ENCODE measurements at places on chromosomes 12 and 14.

DNA sequence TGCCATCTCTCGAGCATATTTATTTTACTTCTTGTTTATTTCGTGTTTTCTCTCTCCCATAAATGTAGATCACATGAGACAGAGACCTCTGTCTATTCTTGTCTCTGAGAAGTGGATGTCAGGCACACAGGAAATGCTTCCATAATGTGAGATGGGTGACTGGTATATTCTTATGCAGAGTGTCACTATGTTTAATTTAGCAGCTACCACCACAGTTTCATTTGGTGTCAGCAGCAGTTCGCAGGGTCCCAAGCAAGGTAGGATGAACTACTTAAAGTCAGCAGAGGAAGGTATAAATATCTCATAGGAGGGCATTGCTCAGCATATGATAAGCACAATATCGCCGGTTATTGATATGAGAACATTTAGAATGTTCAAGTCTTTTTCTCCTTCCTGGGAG, 180.9 kb upstream of the CNTN1 start:
- DNase-seq = no peak

- no peak for DNase-seq
These were observed 1013.6 kb downstream of the FLRT2 start for GRCh38 chr14:86543521-86543920.

- no peak for DNase-seq
These were observed 5.6 kb downstream of the MSI1 start for GRCh38 chr12:120363274-120363855.

- no peak for DNase-seq
These were observed 17.7 kb downstream of the CLEC2D start for GRCh38 chr12:9687228-9687627.

DNA sequence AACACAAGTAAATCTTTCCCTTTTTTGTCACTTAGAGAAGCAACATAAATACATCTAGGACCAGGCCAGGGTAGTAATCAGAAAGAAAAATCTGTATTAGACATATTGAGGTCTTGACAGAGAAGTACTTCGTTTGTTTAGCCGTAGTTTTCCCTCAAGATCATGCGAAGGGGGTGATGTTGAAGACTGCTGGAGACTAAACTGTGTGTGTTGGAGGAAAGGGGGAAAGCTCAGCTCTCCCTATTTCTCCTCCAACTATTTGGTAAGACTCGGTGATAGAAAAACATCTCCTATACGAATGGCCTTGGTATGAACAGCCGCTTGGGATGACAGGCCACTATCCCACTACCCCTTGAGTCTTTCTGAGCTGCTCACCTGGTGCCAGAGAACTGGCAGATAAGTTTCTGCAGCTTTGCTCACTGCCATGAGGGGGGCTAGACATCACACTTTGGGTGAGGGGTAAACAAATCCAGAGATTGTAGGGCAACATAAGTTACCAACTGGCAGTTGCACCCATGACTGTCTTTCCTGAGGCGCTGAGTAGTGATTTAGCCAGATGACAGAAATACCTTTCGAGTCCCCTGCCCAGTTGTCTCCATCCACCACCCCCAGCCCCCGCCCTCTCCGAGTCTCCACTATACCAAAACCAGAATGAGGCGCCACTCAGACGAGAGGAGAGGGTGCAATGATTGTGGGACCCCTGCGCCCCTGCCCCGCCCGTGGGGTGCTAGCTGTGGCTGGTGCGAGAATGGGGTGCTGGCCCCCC, 685 bp downstream of the VAMP1 start:
- no peak for DNase-seq

DNA sequence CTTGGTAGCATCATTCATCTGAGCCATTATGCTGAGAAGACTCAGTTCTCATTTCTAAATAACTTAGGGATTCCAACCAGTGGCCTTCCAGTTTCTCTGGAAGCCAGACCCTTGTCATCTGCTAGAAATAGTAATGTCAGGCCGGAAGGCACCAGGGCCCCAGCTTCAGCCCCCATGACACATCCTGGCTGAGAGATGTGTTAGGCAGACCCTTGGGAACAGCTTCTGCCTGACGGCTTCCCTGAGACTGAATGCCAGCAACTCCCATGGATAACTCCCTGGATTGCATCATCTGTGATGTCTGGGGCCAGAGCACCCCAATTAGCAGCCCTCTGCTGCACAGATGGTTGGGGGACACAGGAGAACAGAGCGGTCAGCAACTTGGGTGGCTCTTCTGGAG, 583.5 kb upstream of the TBX3 start:
- DNase-seq = no peak

GRCh38 chr12:64814432-64814831, 10.0 kb upstream of the TBC1D30 start:
- DNase-seq = no peak

GRCh38 chr14:105471823-105472485, 2.7 kb upstream of the CRIP2 start:
- DNase-seq = no peak

GRCh38 chr14:68544081-68544892, 248.6 kb downstream of the ZFP36L1 start:
- DNase-seq = peak; percentile 80

GRCh38 chr12:12837025-12837812, 24.1 kb downstream of the DDX47 start:
- DNase-seq = peak; percentile 33

- DNase-seq = no peak
These were observed 46.8 kb downstream of the DDX11 start for GRCh38 chr12:31120392-31121008.

DNA sequence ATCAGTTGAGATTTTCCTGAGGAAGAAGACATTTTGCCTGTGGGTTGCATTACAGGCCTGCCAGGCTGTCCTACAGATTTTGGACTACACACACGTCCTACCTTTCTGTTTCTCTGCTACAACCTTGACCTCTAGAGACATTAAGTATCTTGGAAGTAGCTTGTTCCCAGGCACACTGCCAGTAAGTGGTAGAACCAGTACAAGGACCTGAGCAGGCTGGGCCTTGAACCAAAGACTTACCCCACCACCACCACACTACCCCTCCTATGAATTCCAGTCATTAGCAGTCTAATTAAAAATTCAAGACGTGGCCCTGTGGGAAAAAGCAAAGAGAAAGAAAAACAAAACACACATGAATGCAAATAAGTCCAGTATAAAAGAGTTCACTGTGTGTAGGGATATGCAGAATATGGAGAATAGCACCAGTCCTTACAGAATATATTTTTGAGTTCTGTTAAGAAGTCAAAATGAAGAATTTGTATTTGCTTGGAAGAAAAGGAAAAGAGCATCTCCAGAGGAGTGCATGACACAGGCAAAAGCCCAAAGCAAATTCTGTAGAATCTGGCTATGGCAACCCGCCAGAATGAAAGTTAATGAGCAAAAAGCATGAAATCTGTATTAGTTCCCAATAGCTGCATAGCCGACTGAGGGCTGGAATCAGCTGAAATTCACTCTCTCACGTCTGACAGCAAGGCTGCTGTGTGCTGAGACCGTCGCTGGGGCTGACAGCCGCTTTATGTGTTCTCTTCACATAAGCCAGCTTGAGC, 74.3 kb upstream of the ST8SIA1 start:
- no peak for DNase-seq

- no peak for DNase-seq
These were observed 1.1 kb downstream of the GXYLT1 start for GRCh38 chr12:42143452-42144157.

- peak; percentile 87 for DNase-seq
These were observed 277.4 kb upstream of the SOX5 start for GRCh38 chr12:24226745-24227350.

DNA sequence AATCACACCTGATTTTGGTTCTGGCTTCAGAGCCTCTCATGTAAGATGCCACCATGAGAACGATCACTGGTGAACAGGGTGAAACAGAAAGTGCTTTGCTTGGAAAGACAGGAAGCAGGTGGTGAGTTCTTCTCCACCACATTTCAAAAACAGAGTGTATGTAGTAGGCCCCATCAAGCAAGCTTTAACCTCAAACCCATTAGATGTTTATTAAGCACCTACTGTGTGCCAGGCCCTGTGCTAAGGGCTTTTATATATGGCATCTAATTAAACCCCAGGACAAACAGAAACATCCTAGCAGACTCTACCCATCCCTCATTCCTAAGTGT, 47.8 kb upstream of the MED13L start:
- DNase-seq = no peak

DNA sequence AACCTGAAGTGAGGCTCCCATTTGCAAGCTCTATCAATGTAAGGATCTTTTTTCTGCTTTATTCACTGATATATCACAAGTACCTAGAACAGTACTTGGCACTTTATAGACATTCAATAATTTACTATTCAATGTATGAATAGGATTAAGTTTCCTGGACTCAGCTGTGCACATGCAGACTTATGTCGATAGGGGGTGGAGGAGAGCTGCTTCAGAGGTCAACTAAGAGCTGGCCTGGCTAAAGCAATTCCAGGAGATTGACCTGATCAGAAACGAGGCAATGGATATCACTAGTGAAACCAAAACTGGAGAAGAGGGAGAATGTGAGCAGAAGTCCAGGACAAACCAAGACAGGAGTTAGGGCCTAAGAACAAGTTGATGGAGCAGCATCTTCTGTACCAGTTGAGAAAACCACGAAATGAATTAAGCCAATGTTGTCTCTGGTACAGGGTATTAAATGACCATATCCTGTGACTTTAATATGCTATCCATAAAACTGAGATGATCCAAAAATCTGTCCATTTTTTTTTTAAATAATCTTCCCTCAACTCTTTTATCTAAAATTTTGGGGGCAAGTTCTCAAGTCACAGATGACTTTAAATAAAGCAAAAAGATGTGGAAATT, 169.2 kb downstream of the PIK3C2G start:
- DNase-seq = peak; percentile 19

GRCh38 chr14:75513911-75514672, 8.2 kb upstream of the BATF start:
- no peak for DNase-seq

GRCh38 chr12:22238211-22238610, 96.3 kb downstream of the ST8SIA1 start:
- DNase-seq = no peak

Data from pulmonary artery endothelial cell (primary cell).